IPS DF 6.9 (cell line): ENCODE measurements at places on chromosomes 13 and 19.
A peak's percentile ranks its signal among the peaks of the same experiment; 100 is the strongest.

DNA sequence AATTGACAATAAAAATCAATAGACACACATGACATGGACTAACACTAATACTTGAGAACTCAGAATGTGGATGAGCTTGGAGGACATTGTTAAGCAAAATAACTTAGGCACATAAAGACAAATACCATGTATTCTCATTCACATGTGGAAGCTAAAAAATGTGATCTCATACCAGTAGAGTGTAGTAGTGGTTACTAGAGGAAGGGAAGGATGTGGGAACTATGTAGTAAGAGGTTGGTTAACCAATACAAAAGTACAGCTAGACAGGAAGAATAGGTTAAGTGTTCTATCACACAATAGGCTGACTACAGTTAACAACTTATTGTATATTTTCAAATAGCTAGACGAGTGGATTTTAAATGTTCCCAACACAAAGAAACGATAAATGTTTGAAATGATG, 415.8 kb upstream of the KLF12 start:
- H3K27me3 ChIP-seq: no peaks in the 10 kb centered on the region
- DNase-seq: no peak
- H3K36me3 ChIP-seq: no peaks in the 10 kb centered on the region
- no peak overlapping the region for H3K4me3 ChIP-seq
- peaks cover 1% of the 10 kb centered on the region; the same call in 1 of the 2 replicates for H3K4me1 ChIP-seq
- H3K27ac ChIP-seq: no peak overlapping the region

GRCh38 chr19:4279267-4279529, 132 bp downstream of the SHD start:
- peaks cover 13% of the 10 kb centered on the region; the same call in 1 of the 2 replicates for H3K27me3 ChIP-seq
- peak overlapping the region; percentile 70; the same call in 1 of the 2 replicates for H3K4me3 ChIP-seq
- no peak overlapping the region for H3K27ac ChIP-seq
- no peak for DNase-seq
- 0 out of 2 replicates have a peak, but pooled peaks cover 1% of the 10 kb centered on the region for H3K4me1 ChIP-seq
- no peaks in the 10 kb centered on the region for H3K36me3 ChIP-seq

DNA sequence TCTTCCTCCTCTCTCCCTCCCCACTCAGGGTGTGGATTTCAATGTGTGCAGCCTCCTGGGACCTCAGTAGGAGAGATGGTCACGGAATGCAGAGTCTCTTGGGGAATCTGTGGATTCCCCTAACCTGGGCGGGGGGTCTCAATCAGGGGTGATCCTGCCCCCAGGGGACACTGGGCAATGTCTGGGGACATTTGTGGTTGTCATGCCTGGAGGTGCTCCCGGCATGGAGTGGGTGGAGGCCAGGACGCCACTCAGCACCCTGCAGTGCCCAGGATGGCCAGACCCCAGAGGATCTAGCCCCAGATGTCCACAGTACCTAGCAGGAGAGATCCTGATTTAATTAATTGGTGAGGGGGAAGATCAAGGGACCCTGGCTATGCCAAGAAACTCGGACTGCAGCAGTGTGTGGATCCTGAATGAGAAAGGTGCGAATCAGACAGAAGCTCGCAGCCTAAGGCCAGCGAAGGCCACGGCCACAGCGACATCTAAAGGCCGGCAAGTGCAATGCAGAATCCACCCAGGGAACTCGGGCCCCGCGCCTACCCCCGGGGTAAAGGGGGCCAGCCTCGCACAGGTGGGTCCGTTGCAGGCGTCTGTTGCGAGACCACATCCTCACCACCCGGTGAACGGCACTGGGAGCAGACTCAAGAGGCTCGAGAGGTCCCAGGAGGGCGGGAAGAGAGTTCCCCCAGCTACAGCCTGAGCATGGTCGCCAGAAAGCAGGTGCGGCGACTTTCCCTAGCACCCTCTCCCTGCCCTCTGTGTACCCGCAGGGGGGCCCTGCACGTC, 88.8 kb downstream of the GNG7 start:
- DNase-seq: no peak
- no peak overlapping the region for H3K27ac ChIP-seq
- H3K4me1 ChIP-seq: peaks cover 2% of the 10 kb centered on the region; the same call in 1 of the 2 replicates
- H3K27me3 ChIP-seq: no peaks in the 10 kb centered on the region
- H3K4me3 ChIP-seq: no peak overlapping the region
- no peaks in the 10 kb centered on the region for H3K36me3 ChIP-seq

GRCh38 chr13:50576156-50576555, 267.3 kb downstream of the DLEU7 start:
- no peak overlapping the region for H3K27ac ChIP-seq
- no peak overlapping the region for H3K4me3 ChIP-seq
- no peak for DNase-seq
- no peaks in the 10 kb centered on the region for H3K36me3 ChIP-seq
- H3K27me3 ChIP-seq: no peaks in the 10 kb centered on the region

DNA sequence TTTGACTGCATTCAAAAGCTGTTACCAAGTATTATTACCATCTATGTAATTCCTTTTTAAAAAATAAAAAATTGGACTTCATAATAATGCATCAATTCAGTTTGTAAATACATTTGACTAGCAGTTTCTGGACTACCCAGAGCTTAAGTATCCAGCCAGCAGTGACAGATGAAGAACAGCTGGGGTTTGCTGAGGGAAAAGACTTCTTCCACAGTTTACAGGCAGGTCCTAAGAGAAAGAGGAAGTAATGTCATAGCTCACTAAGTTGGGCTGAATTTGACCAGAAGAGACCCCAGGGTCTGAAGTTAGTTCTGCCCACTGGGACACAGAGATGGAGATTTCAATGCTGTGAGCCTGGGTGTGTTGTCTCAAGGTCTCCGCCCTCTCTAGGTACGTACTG, 96.4 kb downstream of the MBNL2 start:
- H3K27ac ChIP-seq: no peak overlapping the region
- H3K4me1 ChIP-seq: no peaks in the 10 kb centered on the region
- H3K4me3 ChIP-seq: no peak overlapping the region
- no peaks in the 10 kb centered on the region for H3K27me3 ChIP-seq

GRCh38 chr13:110520431-110521295, 40.9 kb downstream of the RAB20 start:
- no peaks in the 10 kb centered on the region for H3K27me3 ChIP-seq
- no peak overlapping the region for H3K4me3 ChIP-seq
- H3K27ac ChIP-seq: no peak overlapping the region

DNA sequence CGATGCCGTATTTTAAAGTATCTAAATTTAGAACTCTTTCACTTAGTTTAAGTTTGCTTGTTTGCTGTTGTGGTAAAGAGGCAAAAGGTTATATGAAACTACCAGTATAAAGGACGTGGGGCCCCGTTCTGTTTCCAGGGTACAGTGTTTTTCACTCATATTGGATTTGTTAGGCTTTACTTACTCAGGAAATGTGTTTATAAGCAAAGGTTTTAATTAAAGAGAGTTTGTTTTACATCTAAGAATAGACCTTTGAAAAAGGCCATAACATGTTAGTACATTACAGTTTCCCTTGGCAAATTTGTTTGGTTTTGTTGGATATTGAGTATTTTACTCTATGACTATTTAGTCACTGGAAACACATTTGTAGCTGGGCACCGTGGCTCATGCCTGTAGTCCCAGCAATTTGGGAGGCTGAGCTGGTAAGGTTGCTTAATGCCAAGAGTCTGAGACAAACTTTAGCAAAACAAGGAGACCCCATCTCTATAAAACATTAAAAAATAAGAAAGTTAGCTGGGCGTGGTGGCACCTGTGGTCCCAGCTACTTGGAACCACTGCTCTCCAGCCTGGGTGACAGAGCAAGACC, 7.1 kb downstream of the DGKH start:
- no peaks in the 10 kb centered on the region for H3K27me3 ChIP-seq
- no peaks in the 10 kb centered on the region for H3K4me1 ChIP-seq
- H3K36me3 ChIP-seq: no peaks in the 10 kb centered on the region
- H3K4me3 ChIP-seq: no peak overlapping the region
- no peak for DNase-seq
- H3K27ac ChIP-seq: no peak overlapping the region

- no peak overlapping the region for H3K4me3 ChIP-seq
- H3K27ac ChIP-seq: no peak overlapping the region
- DNase-seq: no peak
- H3K36me3 ChIP-seq: no peaks in the 10 kb centered on the region
These were observed 62.8 kb upstream of the SACS start for GRCh38 chr13:23496255-23496654.

GRCh38 chr19:15354566-15355296, 22.4 kb upstream of the BRD4 start:
- no peaks in the 10 kb centered on the region for H3K27me3 ChIP-seq
- H3K36me3 ChIP-seq: peaks cover 29% of the 10 kb centered on the region
- H3K4me1 ChIP-seq: no peaks in the 10 kb centered on the region
- no peak for DNase-seq
- no peak overlapping the region for H3K4me3 ChIP-seq
- H3K27ac ChIP-seq: no peak overlapping the region

DNA sequence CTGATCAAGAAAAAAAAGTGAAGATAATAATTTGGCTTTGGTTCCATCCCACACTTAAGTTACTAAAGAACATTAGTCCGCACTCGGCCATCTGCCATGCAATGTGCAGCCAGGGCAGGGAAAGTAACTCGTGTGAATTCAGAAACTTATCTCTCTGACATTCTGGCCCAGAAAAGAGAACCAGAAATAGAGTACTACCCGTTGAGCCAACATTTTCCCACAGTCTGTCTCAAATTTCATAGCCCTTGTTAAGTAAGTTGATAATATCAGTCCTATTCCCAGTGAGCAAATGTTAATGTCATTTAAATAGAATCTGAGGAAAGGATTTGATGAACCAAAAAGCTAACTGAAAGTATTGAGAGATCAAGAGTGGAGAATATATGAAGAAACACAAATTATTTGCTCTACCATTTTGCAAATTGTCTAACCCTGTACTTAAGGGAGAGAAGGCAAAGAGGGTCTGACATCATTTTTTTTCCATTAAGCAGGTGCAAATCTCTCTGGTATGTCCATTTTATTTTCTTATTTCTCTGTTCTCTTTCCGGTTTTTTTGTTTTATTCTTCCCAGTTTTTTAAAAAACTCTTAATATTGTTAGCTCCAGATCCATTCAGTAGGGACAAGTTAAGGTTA, 156.3 kb downstream of the NDFIP2 start:
- no peaks in the 10 kb centered on the region for H3K27me3 ChIP-seq
- no peaks in the 10 kb centered on the region for H3K36me3 ChIP-seq
- no peak for DNase-seq
- no peak overlapping the region for H3K4me3 ChIP-seq
- H3K4me1 ChIP-seq: no peaks in the 10 kb centered on the region

DNA sequence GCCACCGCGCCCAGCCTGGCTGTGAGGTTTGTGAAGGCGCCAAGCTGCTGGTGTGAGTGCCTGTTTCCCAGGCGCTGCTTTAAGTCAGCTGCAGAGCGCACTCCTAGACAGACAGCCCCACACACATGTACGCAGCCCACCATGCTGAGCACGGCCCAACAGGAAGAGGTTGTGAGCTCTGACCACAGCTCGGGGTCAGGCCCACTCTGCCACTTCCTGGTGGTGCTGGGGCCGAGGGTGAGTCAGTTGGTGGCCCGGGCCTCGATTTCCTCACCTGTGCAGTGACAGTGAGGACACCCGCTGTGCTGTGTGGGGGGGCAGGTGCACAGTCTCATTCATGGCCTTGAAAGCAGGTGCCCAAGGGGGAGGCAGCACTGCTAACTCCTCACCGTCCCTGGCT, 106.7 kb downstream of the KDM4B start:
- H3K27me3 ChIP-seq: no peaks in the 10 kb centered on the region
- peaks cover 6% of the 10 kb centered on the region; the same call in 1 of the 2 replicates for H3K36me3 ChIP-seq
- H3K4me3 ChIP-seq: no peak overlapping the region
- peaks cover 3% of the 10 kb centered on the region; the same call in 1 of the 2 replicates for H3K4me1 ChIP-seq
- DNase-seq: no peak

- H3K4me3 ChIP-seq: no peak overlapping the region
- H3K27me3 ChIP-seq: no peaks in the 10 kb centered on the region
- DNase-seq: no peak
These were observed 9.2 kb upstream of the ATP12A start for GRCh38 chr13:24670961-24671381.

- H3K4me3 ChIP-seq: no peak overlapping the region
- no peak overlapping the region for H3K27ac ChIP-seq
- no peak for DNase-seq
- H3K36me3 ChIP-seq: no peaks in the 10 kb centered on the region
- H3K27me3 ChIP-seq: no peaks in the 10 kb centered on the region
These were observed 56.7 kb downstream of the STARD13 start for GRCh38 chr13:33228648-33229445.

- no peak overlapping the region for H3K4me3 ChIP-seq
- no peaks in the 10 kb centered on the region for H3K4me1 ChIP-seq
- H3K27ac ChIP-seq: no peak overlapping the region
- no peaks in the 10 kb centered on the region for H3K36me3 ChIP-seq
- H3K27me3 ChIP-seq: no peaks in the 10 kb centered on the region
These were observed 664.2 kb upstream of the SLC10A2 start for GRCh38 chr13:103730407-103730806.

- H3K36me3 ChIP-seq: no peaks in the 10 kb centered on the region
- H3K27ac ChIP-seq: no peak overlapping the region
- H3K27me3 ChIP-seq: no peaks in the 10 kb centered on the region
- H3K4me1 ChIP-seq: peaks cover 4% of the 10 kb centered on the region; the same call in 1 of the 2 replicates
- no peak overlapping the region for H3K4me3 ChIP-seq
These were observed 42.3 kb downstream of the RFX2 start for GRCh38 chr19:6067975-6068374.

- H3K4me3 ChIP-seq: no peak overlapping the region
- no peaks in the 10 kb centered on the region for H3K27me3 ChIP-seq
- H3K4me1 ChIP-seq: no peaks in the 10 kb centered on the region; the same call in 1 of the 2 replicates
These were observed 9.9 kb upstream of the KPNA3 start for GRCh38 chr13:49802426-49802825.

- no peaks in the 10 kb centered on the region for H3K4me1 ChIP-seq
- H3K36me3 ChIP-seq: no peaks in the 10 kb centered on the region
- no peaks in the 10 kb centered on the region for H3K27me3 ChIP-seq
- H3K27ac ChIP-seq: no peak overlapping the region
These were observed 99.0 kb upstream of the HTR2A start for GRCh38 chr13:46995874-46996273.

DNA sequence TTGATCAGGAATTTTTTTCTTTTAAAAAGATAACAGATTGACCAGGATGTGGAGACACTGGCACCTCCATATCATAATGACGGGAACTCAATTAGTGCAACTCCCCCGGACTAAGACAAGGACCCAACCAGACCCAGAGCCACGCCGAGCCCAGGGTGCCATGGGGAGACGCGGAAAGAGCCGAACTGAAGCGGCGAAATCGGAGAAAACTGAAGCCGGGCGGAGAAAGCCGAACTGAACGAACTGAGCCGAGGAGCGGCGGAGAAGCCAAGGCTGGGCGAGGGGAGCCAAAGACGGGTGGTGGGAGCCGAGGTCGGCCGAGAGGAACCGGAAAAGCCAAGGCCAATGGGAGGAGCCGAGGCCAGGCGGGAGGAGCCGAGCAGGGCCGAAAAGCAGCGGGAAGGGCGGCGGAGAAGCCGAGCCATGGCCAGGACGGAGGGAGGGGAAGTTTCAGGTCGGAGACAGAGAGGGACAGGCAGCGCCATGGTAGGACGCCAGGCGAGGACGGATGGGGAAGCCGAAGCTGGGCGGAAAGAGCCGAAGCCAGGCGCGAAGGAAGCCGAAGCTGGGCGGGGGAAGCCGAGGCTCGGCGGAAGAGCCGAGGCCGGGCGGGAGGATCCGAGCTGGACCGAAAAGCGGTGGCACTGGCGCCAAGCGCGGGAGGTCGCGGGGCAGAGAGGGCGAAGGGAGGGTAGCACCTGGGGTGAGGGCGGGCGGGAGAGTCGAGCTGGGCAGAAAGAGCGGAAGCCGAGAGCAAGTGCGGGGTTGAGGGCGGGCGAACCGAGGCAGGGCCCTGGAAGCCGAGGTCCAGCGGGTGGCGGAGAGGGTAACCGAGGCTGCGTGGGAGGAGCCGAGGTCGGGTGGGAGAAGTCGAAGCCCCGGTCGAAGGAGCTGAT, 29.4 kb downstream of the ZNF557 start:
- peak; percentile 67 for DNase-seq
- H3K4me3 ChIP-seq: peak overlapping the region; percentile 35; the same call in 1 of the 2 replicates
- H3K27ac ChIP-seq: no peak overlapping the region
- H3K27me3 ChIP-seq: no peaks in the 10 kb centered on the region

GRCh38 chr19:53881482-53882390, at the start of gene PRKCG:
Gene PRKCG (plus strand): TSS chr19:53882197. CDS start chr19:53882495, 298 bp downstream.
- DNase-seq: no peak
- H3K27me3 ChIP-seq: no peaks in the 10 kb centered on the region
- H3K36me3 ChIP-seq: no peaks in the 10 kb centered on the region
- no peak within 1 kb of the TSS for H3K27ac ChIP-seq
- no peaks in the 10 kb centered on the region for H3K4me1 ChIP-seq
